NCI-H526 (cell line): ENCODE measurements at places on chromosomes 1 and 21.

DNA sequence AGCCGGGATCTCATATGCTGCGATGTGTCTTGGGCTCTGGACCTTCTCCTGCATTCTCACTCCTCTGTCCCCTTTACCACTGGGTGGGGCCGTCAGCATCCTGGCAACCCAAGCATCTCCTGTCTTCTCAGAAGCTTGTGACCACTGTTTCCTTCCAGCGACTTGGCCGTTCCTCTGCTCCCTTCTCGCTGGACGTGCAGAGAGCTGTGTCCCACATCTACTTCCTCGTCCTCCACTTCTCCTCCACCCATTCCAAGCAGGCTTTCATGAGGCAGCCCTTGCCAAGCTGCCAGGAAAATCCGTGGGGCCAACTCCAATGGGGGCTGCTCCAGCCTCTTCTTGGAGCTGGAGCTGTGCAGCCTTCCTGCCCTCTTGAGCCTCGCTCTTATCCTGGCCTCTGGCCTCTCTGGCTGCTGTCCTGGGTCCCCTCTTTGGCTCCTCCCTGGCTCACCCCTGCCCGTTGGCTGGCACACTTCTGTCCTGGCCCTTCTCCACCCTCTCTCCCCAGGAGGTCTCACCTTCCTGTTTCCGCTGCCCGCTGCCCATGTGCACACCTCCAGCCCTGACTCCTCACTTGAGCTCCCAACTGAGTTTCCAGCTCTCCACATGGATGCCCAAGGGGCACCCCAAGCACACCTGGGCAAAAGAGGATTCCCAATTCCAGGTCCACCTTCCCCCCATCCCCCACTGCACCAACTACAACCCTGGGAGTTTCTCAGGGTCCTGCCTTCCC lies 8.7 kb downstream of the FAM131C start:
- DNase-seq: no peak

DNA sequence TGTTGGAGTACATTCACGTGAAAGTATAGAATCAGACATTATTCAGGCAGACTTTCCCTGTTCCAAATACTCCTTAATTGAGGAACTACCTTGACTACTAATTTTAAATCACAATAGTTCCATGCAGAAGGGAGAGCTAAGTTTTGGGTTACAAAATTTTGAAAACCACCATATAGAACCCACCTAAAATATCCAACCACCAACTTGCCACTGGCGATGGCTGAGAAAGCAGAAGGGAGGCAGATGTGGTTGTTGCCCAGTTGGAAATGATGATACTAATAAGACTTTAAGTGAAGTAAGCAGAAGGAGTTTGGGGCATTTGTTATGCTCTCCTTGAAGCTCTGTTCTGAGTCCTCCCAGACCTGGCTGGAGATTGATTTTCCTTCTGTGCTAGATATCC lies 190.7 kb downstream of the HLX start:
- no peak for DNase-seq

GRCh38 chr1:235011064-235011598 lies 117.5 kb downstream of the TOMM20 start:
- DNase-seq: no peak

DNA sequence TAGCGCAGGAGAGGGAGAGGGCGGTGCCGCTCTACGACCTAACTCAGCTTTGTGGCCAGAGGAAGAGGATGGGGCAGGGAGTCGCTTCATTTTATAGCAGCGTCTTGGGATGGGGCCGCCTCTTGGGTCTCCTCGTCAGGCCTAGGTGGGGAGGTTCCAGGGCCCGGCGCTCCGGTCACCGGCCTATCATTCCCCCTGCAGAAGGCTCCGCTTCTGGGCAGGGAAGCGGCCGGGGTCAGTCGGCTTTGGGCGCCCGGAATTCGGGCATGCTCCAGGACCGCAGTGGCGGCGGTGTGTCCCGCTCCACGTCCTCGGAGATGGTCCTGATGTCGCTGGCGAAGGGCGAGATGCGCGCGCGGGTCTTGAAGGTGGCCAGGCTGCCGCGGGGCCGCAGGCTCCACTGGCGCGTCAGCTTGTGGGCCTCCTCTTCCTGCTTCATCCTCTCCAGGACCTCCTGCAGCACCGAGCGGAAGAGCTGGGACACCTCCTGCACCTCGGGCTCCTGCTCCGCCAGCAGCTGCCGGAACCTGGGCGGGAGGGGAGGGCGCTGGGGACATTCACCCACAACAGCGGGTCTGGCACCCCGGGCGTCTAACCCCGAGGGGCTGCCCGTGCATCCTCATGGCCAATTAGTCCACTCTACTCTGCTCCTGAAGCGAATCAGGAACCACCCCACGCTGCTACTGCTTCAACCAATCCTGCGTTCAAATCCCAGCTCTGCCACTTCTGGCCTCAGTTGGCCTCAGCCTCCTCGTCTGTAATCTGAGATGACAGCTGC lies 13.0 kb downstream of the RD3 start:
- DNase-seq: no peak

DNA sequence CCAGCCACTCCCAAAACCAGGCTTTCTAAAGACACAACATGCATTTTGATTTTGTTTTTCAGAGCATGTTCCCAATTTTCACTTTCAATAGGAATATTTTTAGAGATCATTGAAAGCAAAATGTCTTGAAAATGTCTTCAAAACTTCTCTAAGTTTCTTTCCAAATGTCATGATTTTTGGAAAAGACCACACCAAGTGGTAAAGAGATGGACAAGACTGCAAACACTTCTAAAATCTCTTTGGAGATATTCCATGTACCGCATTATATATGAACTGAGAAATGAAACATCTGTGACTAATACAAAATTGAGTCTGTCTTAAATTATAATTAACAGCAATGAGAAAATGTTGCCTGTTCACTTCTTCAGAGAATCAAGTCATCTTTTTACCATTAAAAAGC lies 418.0 kb upstream of the PKN2 start:
- DNase-seq: no peak

GRCh38 chr1:66493731-66494130 lies 40.2 kb upstream of the SGIP1 start:
- DNase-seq: no peak

DNA sequence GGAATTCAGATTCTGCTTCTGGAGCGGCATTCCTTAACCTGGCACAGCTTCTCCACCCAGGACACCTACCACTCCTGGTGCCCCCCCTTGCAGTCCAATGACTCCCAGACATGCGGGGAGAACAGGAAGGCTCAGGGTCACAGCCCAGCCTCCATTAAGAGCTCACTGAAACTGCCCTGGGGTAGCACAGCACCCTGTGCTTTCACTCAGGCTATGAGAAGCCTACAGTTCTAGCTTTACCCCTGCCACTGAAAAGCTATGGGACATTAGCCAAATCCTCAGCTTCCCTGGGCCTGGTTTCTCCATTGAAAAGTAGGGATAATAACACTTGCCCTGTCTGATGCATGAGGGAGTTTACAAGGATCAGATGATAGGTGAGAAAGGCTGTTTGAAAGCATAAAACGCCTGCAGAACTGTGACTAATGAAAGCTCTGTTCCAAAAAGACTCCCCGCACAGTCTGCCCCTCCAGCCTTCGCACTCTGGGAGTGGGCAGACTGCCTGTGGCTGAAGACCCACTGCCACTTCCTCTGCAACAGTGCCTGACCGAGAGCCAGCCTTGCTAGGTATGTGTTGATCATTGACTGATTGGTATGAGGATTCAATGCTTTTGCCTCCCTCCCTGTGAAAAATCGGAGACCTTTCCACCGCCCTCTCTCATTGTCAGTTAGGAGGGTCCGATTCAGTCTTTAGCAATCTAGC lies 2.7 kb upstream of the CLDN19 start:
- no peak for DNase-seq

- no peak for DNase-seq
Observed at GRCh38 chr1:89087241-89087640, 22.2 kb upstream of the GBP1 start.

DNA sequence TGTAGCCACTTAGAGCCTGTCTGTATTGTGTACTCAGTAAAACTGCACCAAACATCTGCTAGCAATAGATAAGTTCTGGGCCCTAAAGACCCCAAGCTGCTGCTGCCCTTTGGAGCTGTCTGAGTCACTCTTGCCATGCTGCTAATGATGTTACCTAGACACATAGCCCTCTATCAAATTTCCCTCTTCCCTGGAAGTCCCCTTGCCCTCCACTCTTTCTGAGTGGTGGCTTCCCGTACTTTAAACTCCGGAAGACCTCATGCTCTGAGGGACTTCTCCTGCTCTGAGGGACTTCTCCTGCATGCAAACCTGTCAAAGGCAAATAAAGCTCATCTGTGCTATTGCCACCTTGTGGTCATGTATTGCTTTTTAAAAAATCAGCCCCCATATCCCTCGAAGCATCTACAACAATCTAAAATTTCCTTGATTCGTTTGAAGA lies 34.0 kb downstream of the FH start:
- DNase-seq: no peak

- DNase-seq: no peak
Observed at GRCh38 chr1:228361314-228362140, 45.1 kb downstream of the TRIM11 start.

DNA sequence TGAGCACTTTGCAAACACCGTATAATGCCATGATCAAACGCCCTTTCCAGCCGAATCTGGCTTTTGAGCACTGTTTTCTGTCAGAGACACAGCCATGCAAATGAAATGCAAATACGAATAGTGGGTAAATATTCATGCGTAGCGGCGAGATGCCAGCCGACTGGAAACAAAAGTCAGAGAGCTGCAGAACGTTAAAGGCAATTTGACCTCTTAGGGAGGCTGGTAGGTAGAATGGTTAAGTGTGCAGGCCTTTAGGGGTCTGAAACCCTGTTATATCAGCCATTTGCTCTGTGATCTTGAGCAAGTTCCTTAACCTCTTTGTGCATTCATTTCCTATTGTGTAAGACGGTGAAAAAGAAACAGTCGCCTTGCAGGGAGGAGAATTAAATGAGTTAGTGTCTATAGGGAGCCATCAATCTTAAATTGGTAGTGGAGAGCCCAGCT lies 6.5 kb upstream of the SDHB start:
- peak; percentile 97 for DNase-seq

DNA sequence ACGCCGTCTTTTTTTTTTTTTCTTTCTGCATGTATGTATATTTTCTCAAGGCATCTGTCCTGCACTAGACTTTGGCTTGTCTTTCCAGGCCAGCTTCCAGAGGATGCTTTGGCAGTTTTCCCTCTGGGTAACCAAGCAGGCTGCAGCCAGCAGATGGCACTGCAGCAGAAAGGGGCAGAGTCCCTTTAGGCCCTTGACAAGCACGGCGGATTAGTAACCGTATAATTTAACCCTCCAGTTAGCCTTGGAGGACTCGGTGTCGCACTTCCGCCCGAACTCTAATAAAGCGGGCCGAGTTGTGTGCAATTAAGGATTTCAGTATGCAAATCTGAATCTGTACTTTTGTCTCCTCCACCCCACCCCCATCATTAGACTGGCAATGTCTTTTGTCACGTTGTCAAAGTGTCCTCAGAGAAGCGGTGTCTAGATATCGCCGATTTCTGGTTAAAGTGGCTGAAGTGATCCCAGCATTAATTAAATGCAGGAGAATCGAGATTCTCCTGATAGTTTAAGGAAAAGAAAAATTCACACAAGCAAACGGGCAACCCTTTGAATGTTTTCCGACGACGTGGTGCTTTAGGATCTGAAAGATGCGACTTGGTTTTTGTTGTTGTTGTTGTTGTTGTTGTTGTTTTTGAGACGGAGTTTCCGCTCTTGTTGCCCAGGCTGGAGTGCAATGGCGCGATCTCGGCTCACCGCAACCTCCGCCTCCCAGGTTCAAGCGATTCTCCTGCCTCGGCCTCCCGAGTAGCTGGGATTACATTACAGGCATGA lies 1.1 kb upstream of the TMEM167B start:
- peak; percentile 97 for DNase-seq
